ENCODE measurements at places on chromosomes 13 and 19.
A peak's percentile ranks its signal among the peaks of the same experiment; 100 is the strongest.

DNA sequence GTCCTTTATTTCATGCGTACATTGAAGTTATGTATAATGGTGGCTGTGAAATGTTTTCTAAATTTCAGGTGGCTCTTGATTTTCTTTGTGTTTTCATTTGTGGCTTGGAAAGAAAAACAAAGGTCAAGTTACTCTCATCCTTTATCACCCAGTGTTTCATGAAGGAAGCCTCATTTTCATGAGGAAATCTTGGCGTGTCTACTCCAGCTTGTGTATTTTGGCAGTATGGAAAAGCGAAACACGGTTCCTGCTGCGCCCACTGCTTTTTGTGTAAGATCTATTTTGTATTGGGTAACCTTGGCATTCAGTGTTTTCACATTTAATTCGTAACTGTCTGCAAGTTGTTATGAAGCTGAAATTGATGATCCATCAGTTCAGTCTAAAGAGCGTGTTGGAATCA is 147.0 kb upstream of the RNF113B start:
- no peak for DNase-seq

DNA sequence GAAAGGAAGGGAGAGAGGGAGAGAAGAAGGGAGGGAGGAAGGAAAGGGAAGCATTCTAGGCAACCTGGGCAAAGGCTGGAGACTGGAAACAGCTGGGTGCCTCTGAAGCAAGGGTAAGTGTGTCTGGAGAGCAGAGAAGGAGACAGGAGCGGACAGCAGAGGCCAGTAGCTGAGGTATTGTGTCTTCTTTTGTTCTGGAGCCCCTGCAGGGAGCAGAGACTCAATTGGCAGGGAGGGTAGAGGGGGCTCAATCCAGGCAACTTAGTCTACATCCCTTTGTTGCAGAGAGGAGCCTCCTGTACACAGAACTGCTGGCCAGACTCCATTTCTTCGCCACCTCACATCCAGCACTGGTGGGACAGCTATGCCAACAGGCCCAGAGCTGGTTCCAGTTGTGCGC is 53.2 kb downstream of the NWD1 start:
- DNase-seq, result no peak

DNA sequence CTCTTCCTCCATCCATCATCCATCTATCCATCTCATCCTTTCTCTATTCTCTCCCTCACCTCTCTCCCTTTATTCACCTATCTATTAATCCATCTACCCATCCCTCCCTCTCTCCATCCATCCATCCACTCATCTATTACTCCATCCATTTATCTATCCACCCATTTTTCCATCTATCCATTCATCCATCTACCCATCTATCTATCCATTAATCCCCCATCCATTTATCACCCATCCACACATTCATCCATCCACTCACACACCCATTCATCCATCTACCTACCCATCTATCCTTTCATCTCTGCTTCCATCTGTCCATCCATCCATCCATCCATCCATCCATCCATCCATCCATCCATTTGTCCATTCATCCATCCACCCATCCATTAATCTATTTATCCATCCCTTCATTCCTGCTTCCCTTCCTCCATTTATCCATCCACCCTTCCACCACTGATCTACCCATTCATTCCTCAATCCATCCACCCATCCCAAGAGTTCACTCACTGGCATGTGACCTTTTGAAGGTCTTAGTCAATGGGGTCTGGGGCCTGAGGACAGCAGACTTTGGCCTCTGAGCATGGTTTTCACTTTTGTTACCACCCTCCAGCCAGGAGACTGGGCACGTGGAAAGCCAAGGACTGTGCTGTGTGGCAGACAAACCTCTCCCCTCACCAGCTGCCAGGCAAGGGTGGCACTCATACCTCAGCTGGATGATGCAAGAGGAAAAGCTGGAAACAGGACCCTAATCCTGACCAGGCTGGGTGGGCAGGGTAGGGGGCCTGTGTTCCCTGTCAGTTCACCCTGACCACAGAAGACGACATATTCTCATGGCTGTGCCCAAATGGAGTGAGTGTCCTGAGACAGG is 126.7 kb downstream of the URI1 start:
- no peak for DNase-seq

GRCh38 chr19:36113894-36114720 is 568 bp downstream of the POLR2I start:
- no peak for DNase-seq

- peak; percentile 90 for DNase-seq
Observed at GRCh38 chr19:50607874-50608785, 31.6 kb downstream of the SYT3 start.

DNA sequence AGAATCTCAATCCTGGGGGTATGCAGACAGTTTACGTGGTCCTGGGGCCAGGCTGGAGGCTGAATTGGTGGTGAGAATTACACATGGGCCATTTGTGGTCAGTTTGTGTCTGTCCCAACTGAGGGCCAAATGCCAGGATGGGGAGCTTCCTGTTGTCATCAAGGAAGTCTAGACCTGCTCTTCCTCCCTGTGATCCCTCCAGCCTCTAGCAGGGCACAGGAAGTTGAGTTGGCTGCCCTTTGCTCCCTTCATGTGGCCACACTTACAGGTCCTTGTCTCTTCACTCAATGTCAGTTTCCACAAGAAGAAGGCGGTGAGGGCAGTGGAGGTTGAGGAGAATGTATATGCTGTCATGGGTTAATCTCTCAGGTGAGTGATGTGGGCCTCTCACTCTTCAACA is 30.1 kb downstream of the SIGLEC7 start:
- no peak for DNase-seq

DNA sequence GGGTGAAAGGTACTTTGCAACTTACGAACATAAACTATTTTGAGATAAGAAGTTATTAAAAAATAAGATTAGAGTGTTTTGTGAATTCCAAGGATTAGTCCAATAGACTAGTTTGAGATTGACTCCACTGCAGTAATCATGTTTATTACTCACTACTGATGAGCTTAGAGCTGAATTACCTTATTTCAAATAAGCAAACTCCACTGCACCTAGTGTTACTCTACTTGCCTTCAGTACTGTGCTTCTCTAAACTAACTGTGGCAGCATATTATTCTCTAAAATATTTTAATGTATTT is 111.7 kb downstream of the MIPEP start:
- no peak for DNase-seq

DNA sequence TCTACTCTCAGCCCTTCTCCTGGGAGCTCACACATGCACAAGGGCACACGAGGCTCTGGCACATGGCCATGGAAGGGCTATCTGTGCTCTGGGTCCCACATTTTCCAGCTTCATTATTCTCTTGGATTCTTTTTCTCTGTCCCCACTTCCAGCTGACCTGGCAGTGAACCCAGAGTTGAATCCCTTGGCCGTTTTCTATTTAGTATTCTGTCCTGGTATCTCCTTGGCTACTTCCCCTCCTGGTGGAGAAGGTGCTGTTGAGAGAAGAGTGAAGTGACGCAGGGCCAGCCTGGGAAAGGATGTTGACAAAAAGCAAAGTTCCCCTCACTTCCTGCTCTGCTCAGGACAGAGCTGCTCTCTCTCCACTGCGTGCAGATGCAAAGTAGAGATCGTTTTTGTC is 303.1 kb downstream of the IRS2 start:
- DNase-seq, result no peak

DNA sequence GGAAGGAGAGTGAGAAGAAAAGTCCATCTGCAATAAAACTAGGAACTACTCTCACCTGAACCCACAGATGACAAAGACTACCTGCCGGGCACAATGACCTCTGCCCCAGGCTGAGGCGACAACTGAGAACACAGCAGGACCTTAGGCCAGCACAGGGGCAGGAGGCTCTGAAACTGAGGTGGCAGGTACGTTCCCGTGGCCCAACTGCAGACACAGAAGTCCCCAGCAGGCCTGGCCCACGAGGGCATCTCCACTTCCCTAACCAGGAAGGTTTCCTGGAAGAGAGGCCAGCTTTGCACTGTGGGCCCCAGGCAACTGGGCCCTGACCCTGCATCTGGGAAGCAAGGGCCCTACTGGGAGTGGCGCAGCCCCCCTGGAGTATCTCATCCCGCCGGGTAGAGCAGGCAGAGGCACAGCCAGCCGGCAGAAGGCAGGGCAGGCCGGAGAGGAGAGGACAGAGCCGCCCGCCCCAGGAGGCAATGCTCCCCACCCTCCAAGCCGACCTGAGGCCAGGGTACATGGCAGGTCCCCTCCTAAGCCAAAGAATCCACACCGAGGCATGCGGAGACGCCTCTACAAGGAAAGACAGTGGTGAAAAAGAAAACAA is 32.7 kb downstream of the STK24 start:
- no peak for DNase-seq

- DNase-seq, result no peak
Observed at GRCh38 chr13:37277007-37277406, 171.5 kb upstream of the CSNK1A1L start.

GRCh38 chr13:113758651-113759524 is at the start of gene TMEM255B:
TMEM255B (plus strand) TSS chr13:113759226; CDS start chr13:113759270, 44 bp downstream.
- peak; percentile 43 for DNase-seq

GRCh38 chr19:47673426-47673825 is 39.8 kb upstream of the EHD2 start:
- no peak for DNase-seq

Measured in stimulated activated CD8-positive, alpha-beta memory T cell treated with anti-CD3 and anti-CD28 coated beads, Interleukin-7, amount 100 ng/mL, for 48 hours (primary cell).